ENCODE measurements at places on chromosomes 11 and 22.

GRCh38 chr22:19016081-19016766 is 80.1 kb upstream of the PRODH start:
- DNase-seq, result no peak

DNA sequence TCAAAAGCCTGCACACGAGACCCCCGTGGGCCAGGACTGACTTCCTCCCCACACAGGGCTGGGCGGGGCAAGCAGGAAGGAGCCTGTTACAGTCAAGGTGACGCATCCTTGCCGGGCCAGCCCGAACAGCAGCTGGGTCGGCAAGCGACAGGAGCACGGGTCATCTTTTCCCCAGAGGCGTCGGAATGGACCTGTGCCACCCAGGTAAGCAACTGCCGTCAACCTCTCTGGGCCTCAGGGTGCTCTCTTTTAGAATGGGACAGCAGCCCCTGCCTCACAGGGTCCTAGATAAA is at the start of gene CYTH4:
Gene CYTH4, plus strand, starts transcription at position 124 of the 293 bp plus-strand sequence. Its CDS starts 62 bp downstream, at position 186.
- DNase-seq, result peak; percentile 24

DNA sequence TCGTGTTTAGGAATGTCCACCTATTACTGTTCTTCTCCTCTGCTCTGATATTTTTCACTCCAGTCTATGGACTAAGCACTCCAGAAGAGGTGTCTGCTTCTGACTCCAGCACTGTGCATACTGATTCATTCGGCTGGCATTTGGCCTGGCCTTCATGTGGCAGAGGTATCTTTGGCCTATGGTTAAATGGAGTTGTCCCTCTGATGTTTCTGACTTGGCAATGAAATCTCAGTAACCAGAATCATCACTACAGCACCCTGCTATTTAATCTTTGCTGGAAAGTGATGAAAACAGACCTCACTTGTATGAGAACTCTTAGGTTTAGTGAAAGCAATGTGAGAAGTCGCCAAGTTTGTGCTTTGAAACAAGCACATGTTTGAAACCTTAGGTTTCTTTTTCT is 155.2 kb downstream of the MAML2 start:
- DNase-seq, result peak; percentile 88

DNA sequence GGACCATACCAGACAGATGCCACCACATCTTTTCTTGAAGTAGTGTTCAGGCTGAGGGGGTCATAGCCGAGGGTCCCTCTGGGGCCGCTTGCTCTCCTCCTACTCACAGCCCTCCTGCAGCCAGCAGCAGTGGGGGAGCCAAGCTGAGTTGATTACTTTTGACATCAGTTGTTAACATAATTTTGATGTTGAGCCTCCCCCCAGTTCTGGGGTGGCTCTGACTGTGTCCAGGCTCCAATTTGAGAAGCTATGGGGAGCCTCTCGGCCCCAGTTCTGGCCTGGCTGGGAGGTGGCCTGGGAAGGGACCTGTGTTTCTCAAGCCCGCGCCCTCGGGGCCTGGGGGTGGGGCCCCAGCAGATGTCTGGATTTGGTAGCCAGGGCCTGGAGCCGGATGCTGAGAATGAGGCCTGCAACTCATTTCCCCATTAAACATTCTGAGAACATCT is 47.9 kb downstream of the KCNQ1OT1 start:
- no peak for DNase-seq

DNA sequence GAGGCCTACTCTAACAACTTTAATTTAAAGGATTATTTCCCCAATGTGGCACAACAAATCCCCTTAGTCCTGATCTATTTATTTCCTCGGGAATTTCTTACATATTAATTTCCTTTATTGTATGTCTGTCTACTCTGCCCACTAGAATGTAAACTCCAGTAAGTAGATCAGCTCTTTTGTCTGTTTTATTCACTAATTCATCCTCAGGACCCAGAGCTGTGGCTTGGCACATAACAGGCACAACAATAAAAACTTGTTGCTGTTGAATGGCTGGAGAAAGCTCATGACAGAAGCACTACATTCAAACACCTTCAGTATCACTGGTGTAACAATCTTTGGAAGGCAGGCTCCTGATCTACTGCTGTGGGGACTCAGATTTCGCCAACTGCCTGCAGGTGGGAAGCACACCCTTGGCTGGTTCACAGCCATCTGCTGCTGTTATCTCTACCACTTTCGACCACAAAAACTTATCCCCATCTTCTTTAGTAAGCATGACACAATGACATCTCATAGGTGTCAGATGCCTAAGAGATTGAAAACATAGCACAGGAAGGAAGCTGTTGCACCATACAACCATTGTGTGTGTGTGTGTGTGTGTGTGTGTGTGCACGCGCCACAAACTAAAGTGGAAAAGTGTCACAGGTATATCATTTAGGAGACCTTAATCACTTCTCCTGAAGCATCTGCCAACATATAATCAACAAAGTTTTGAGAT is 11.9 kb downstream of the HIRA start:
- DNase-seq, result no peak

DNA sequence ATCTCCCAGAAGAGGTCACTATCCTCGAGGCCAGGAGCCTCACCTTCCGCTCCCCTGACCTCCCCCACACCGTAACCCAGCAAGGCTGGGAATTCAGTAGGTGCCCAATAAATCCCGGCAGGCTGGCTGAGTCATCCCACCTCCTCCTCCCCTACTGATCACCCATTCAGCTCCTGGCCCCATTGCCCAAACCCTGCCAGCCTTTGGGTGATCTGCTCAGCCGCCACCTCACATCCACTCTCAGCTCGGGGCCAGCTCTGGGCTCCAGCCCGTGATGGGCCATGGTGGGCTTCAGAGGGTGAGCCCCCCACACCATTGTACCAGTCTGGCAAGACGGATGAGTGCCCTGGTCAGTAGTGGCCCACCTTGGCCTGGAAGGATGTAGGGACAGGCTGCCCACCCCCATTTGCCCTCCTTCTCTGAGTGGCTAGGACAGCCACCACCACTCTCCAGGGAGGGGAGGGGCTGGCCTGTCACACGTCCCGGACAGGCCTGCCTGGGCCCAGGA is 8.2 kb downstream of the TRPM5 start:
- no peak for DNase-seq

GRCh38 chr11:123544631-123545375 is 109.6 kb downstream of the SCN3B start:
- no peak for DNase-seq

DNA sequence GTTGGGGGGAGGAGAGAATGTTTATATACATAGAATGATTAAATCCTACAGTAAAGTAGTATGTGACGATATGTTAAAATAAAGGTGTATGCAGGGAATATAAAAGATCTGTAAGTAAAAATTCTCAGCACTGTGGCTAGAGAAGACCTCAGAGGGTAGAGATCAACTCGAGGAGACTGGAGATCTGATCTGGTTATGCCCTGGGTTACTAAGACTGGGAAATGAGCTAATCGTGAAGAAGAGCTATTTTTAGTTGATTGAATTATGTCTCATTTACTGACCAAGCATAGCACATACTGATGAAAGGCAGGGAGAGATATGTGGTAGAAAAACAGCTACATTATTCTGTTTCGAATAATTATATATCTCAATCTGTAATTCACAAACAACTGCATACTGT is 42.8 kb upstream of the ALKBH3 start:
- DNase-seq, result no peak

- DNase-seq, result no peak
Observed at GRCh38 chr11:66363187-66363601, 8.4 kb downstream of the SLC29A2 start.

DNA sequence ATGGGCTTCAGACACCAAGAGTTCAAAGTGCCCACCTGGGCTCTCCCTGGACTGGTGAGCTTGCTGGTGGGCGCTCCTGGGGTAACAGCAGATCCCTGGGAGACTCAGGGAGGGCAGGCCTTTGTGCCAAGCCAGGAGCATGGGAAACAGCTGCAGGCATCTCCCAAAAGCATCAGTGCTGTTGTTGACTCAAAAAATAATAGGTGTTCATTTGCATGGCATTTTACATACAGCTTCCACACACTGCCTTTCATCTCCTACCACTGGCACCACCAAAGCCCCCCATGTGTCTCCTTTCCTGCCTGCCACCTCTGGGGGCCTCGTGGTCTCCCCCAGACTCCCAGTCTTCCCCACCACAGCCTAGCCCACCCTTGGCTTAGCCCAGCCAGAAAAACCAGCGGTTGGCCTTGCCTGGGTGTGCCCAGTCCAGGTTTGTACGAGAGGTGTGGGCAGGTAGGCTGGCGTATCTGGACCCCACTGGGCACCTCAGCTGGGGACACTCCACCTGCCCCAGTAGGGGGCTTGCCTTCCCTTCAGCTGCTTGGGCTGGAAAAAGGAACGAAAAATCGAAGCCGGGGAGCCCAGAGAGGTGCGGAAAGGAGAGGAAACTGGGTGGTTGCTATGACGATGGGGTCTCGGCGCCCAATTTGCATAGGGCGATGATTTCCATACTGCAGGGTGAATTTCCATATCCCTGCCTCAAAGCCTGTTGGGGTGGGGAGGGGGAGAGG is 15.0 kb downstream of the POU2F3 start:
- DNase-seq, result no peak

DNA sequence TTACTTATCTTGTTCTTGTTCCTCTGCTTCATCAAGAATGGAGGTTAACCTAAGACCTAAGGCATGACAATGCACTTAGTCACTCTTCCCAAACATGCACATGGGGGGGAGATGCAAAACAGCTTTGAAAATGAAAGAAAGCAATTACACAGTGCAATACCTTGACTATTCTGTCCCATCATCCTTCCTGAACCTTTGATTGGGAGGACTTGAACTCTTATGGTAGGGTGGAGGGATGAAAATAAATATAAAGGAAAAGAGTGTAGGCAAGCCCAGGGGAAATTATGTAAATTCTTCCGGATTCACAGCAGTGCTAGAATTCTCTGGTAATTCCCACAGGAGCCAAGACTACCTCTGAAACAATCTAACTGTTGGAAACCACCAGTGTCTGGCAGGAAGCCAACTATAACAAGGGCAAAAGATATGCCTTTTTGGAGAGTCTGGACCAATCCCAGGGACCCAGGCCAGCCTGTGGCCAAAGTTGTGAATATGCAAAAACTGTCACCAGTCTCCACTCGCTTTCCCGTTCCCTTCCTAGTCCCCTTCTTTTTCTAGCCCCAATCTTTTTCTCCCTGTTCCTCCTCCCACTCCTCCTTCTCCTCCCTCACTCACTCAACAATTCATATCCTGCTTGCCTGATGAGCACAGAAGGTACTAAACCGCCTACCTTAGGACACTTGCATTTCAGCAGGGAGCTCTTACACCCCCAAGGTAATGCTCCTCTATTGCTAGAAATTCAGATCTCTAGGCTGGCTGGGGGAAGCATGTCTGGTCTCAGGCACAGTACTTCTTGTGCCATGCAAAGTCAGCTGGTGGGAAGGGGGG is 2.5 kb upstream of the RCN1 start:
- peak; percentile 91 for DNase-seq

DNA sequence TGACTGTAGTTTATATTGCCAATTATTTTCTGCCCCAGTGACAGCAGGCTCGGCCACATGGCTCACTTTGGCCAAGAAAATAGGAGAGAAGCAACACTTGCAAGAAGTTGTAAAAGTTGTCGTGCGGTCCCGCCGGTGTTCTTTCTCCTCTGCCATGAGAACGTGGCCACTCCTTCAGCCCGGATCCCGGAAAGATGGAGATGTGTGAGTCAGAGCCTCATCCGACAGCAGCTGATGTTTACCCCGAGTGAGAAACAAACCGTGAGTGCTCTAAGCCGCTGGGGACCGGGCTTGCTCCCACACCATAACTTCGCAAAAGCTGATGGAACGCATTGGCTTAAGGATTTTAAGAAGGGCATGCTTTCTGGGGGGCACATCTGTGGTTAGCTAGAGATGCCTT is 157.0 kb downstream of the CACNA1I start:
- no peak for DNase-seq

DNA sequence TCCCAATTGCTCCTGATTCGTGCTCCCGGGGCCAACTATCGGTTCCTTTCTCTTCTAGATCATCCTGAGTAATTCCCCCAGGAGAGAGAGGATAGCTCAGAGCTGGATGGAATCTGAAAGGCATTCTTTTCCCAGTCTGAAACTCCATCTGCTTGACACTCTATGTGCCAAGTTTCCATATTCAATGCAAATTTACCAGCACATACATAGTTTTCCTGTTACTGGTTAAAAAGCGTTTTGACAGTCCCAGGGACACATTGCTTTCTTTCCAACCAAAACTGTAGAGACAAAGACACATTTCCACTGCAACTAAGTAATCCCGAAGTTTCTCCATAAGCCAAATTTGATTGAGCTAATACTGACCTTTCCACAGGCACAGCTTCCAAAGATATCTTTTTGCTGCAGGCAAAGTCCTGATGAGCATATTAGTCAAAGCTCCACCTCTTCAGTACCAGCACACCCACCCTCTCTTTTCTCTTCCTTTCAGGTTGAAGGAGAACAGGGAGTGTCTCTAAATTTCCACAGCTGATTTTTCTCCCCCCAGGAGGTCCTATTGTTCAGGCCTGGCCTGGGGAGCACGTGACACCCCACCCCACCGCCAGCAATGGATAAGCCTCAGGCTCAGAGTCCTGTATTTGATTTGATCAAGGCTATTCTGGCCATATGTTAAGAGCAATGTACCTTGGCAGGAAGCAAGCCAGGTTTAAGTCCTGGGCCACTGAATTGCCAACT is 9.7 kb upstream of the ANKK1 start:
- DNase-seq, result no peak

DNA sequence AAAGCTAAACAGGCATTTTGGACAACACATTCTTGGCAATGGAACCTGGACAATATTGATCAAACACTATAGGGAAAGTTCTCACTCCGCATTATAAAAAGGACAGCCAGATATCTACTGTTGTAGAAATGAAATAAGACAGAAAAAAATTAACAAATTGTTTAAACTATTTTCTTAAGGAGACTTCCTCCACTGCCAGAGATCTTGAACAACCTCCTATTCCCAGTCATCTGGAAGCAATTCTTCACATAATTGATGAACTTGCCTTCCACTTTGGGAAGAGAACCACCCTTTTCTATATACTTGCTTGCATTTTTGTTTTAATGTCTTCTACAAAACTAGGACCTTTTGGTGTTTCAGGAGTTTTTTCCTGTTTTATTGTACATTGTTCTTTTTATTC is 216.1 kb downstream of the CASP12 start:
- DNase-seq, result no peak

DNA sequence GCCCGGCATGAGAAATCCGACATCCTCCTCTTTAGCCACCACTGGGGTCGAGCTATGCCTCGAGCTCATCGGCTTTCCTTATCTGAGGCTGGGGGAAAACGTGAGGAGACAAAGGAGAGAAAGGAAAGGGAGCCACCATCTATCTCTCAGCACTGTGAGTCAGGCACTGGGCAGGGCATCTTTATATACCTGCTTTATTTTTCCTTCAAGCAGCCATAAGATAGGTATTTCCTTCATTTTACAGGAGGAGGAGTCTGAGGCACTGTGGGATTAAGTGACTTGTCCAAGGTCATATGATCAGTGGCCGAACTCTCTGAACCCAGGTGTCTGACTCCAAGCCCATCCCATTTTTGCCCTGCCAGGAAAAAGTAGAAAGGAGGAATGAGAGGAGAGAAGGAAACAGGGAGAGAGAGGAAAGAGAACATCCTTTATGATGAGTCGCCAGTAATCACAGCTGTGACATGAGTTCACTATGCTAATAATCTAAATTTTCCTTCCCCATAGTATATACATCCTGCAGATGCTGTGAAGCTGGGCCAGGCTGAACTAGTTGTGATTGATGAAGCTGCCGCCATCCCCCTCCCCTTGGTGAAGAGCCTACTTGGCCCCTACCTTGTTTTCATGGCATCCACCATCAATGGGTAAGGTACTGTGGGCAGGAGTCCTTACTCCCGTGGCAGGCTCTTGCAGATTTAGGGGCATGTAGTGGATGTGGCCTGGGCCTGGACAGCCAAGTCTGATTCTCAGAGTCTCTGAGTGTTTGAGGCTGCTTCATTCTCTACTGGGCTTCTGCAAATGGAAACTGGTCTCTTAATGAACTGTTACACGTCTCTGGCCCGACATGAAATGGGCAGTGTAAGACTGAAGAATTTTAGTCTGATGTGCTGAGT is 21.8 kb downstream of the NAT10 start:
- DNase-seq, result peak; percentile 9

GRCh38 chr11:6345366-6345765 is 25.1 kb upstream of the CAVIN3 start:
- DNase-seq, result no peak

Data from kidney tubule cell (primary cell).